ENCODE measurements at places on chromosomes 1 and 21.
A peak's percentile ranks its signal among the peaks of the same experiment; 100 is the strongest.

DNA sequence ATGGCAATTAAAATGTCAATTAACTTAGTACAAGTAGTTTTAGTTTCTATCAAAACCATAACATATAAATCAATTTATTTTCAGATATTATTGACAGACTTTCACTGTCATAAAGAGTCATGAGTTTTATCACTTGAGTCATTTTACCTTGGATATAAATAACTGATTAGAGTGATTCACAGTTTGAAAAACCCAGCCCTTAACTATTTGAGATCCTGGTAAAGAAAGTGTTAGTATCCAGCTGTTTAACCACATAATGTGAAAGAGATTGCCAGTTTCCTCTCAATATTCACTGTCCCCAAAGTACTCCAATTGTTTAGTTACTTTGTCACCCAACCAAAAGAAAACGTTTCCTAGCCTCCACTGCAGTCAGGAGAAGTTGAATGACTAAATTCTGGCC is 91.3 kb downstream of the UCHL5 start:
- no peak for DNase-seq

GRCh38 chr1:194104247-194104844 is 917.9 kb upstream of the B3GALT2 start:
- no peak for DNase-seq

DNA sequence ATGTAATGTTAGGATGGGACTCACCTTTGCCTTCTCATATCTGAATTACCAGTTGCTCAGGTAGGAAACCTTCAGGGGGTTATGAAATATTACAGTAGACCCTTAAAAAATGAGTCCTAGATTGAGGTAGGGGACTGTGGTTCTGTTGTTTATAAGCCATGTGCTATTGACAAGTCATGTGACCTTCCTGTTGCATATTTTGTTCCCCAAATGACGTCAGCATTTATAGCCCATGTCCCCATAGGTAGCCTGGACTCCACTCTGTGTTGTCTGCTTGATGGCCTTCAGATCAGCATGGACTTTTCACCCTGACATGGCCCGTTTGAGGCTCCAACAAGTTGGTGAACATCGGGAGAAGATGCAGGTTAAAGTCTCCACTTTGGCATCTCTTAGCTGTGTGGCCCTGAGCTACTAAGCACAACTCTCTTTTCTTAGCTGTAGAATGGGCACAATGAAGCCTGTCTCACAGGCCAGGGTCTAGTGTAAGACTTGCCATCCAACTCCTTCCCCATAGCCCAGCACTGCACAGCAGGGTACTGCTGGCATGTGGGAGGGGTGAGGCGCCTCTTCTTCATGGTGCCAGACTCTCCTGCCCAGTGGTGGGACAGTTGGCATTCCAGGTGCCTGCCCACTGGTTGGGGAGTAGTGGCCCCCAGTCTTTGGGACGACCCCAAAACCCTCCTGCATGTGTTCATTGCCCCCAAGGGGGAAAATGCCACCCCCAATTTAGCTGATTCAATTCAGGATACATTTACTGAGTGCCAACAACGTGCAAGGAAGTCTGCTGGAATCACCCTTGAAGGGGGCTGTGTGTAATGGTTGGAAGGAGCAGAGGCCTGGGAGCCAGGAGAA is 36.1 kb upstream of the TTC22 start:
- DNase-seq, result no peak

- peak; percentile 34 for DNase-seq
Measured at GRCh38 chr1:43438006-43438405, 15.7 kb downstream of the HYI start.

DNA sequence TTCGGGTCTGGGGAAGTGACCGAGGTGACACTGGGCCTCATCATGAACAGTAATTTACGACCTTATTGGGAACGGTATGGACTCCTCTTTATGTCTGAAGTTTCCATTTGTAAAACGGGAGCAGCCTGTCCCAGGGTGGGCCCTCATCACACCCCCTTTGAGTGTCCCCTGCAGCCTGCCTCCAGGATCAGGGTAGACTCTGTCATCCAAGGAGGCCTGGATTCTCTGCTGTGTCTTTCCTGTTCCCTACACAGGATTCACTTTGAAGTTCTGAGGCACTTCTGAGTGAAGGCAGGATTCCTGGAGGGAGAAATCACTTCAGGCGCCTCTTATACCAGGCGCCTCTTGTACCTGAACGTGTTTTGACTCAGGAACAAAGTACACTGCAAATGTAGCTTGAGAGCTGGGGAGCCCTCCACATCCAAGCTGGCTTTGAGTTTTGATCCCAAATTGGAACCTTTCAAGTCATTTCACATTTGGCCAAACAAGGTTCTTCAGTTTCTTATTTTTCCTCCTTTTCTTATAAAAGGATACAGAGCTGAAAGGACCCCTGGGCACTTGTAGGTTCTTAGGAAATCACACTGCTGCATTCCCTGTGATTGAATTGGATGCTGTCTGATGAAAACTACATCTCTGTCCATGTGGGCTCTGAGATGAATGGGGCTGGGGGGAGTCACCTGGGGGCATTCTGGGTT is 106.0 kb downstream of the SUSD4 start:
- no peak for DNase-seq

- DNase-seq, result no peak
Measured at GRCh38 chr21:42521384-42521783, 7.7 kb downstream of the SLC37A1 start.
